ENCODE measurements at places on chromosomes 16 and 17. TPM values are rescaled to one million over a fixed set of nuclear protein-coding genes. Genes with fewer than 3 reads are reported as not detected.
A peak's percentile ranks its signal among the peaks of the same experiment; 100 is the strongest.

- H3K36me3 ChIP-seq: no peaks in the 10 kb centered on the region
- no peak overlapping the region for H3K4me3 ChIP-seq
- peak overlapping the region; percentile 70 for H3K27ac ChIP-seq
- no peaks in the 10 kb centered on the region for H3K27me3 ChIP-seq
- DNase-seq: no peak
Measured at GRCh38 chr17:59002126-59002525, 104.6 kb downstream of the TRIM37 start.

WSCD1 gene
- 7.0 TPM for total RNA-seq

ZNF771 gene
- total RNA-seq: 17.0 TPM

DNA sequence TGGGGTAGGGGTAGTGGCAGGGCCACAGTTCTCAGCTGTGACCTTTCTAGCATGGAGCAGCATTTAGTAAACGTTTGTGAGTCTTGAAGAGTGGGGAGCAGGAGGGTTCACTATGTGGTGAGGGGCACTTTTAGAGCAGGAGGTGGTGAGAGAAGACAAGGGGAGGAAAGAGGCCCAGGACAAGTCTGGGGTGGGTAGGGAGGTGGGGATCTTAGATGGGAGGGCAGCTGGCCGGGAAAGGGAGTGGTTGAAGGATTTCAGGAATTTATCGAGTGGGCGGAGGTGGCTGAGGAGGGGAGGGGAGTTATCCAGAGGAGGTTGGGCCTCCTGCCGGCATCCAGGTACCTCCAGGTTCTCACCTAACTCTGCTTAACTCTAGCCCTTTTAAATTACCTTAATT lies 1.9 kb downstream of the CLEC16A start:
- H3K4me1 ChIP-seq: peaks cover 12% of the 10 kb centered on the region
- no peaks in the 10 kb centered on the region for H3K27me3 ChIP-seq
- no peak overlapping the region for H3K27ac ChIP-seq

OSBPL7 gene
- 8.3 TPM for total RNA-seq

LRRC75A gene
- 44.8 TPM for total RNA-seq

DNA sequence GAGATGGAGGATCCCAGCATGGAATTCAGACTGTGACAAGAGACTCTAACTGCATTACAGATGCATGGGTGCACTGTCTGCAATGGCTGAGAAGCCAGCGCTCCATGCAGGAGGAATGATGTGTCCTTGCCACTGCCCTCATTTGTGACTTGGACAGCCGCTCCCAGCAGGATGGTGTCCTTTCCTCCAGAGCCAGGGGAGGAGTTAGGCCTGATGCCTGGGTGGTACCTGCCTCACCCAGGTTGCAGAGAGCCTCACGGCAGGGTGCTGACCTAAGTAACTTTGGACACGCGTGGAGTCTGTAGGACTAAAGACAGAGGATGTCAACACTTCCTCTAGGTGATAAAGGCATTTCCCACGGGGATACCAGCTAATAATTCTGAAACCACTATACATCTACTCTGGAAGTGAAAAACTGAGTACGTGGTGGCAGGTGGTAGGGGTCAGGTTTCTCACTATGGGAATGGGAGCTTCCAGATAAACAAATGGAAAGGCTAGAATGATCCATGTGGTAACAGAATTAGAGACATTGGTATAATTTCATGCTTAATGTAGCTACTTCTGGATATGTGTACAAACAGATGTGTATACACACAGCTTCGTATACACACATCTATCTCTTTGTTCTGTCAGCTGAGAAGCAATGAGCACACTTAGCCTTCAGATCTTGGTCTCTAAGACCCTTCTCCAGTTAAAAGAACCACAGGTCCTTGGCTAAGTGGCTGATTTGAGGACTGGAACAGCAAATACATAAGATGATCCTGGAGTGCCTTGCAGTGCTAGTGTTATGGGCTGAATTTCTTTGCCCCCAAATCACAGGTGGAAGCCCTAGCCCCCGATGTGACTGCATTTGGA lies 13.7 kb upstream of the CSNK1D start:
- no peaks in the 10 kb centered on the region for H3K36me3 ChIP-seq
- H3K27ac ChIP-seq: peak overlapping the region; percentile 44
- no peak overlapping the region for H3K4me3 ChIP-seq
- peaks cover 15% of the 10 kb centered on the region for H3K4me1 ChIP-seq
- no peaks in the 10 kb centered on the region for H3K27me3 ChIP-seq

DNA sequence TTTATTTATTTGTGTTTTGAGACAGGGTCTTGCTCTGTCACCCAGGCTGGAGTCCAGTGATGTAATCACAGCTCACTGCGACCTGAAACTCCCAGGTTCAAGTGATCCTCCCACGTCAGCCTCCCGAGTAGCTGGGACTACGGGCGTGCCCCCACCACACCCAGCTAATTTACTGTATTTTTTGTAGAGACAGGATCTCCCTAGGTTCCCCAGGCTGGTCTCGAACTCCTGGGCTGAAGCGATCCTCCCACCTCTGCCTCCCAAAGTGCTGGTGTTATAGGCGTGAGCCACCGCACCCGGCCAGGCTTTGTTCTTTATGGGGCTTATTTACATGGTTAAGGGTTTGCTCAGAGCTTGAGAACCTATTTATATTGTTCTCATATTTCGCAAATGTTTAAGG lies 5.8 kb upstream of the MEIOB start:
- no peak overlapping the region for H3K27ac ChIP-seq
- H3K27me3 ChIP-seq: peaks cover 39% of the 10 kb centered on the region
- H3K4me3 ChIP-seq: no peak overlapping the region
- DNase-seq: no peak
- H3K36me3 ChIP-seq: no peaks in the 10 kb centered on the region
- H3K4me1 ChIP-seq: no peaks in the 10 kb centered on the region

OTOP2 gene
- not detected for total RNA-seq

GRCh38 chr17:12821376-12821940 lies 32.2 kb downstream of the ARHGAP44 start:
- no peak overlapping the region for H3K27ac ChIP-seq
- no peaks in the 10 kb centered on the region for H3K4me1 ChIP-seq
- no peaks in the 10 kb centered on the region for H3K36me3 ChIP-seq
- no peak overlapping the region for H3K4me3 ChIP-seq
- H3K27me3 ChIP-seq: no peaks in the 10 kb centered on the region
- no peak for DNase-seq

C17orf113 gene
- total RNA-seq: 0.32 TPM

SCGB1C2 gene
- total RNA-seq: not detected

DNA sequence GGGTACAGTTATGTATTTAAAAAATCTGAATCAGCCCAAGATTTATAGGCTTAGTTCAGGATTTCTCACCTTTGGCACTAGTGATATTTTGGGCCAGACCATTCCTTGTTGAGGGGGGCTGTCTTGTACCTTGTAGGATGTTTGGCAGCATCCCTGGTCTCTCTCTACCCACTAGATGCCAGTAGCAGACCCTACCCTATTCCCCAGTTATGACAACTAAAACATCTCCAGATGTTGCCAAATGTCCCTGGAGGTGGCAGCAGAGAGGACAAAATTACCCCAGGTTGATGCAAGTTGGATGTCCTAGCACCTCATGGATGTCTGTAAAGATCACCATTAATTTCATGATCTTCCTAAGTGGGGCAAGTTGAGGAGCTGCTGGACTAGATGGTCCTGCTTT lies 45.8 kb downstream of the SYT17 start:
- no peaks in the 10 kb centered on the region for H3K4me1 ChIP-seq
- no peak overlapping the region for H3K4me3 ChIP-seq
- H3K27ac ChIP-seq: no peak overlapping the region
- H3K36me3 ChIP-seq: no peaks in the 10 kb centered on the region
- no peaks in the 10 kb centered on the region for H3K27me3 ChIP-seq
